ENCODE measurements at places on chromosomes 12 and 14.

- no peak for DNase-seq
Measured at GRCh38 chr12:131007031-131007739, 53.5 kb downstream of the ADGRD1 start.

DNA sequence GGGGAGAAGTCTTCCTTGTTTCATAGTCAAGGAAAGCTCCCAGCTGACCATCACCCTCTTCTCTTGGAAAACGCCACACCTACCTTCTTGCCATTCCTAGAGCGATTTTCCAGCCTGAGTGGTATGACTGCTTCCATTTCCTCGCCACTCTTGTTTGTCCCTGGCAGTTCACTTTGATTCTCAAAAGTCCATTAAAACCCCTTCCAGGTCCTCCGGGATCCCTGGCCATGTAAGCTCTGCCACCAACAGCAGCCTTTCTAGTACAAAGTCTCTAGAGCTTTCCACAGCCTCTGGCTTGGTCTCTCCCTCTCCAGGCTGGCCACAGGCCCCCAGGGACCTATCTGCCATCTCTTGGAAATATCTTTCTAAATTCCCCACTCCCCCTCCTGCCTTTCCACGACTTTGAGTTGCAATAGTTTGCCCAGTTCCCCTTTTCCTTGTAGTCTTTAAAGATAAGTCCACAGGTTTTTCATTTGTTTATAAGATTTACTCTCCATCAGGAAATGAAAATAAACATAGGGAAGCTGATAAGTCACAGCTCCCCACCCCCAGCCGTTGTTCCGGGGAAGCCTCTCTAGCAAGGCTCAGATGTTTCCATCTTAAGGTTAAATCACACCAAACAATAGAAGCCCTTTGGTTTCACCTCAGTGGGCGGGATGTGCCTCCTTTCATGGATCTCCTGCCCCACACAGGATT lies 42.9 kb upstream of the SINHCAF start:
- no peak for DNase-seq

- DNase-seq = no peak
Measured at GRCh38 chr12:45503899-45504298, 225.6 kb upstream of the ARID2 start.

DNA sequence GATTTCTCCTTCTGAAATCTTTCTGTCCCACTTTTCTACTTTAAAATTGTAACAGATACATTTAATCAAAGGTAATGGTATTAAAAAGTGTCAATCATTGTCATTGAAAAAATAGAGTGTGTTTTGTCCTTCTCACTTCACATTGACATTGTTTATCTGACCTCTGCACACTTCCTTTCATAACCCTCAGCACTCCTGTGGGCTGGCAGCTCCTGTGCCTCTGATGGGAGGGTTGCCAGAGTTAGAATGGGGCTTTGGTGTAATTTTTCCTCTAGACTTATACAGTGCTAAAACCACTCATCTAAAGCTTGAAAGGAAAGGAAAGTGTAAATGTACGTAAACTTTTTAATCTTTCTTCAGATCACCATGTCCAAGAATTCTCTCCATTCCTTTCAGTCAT lies 23.7 kb downstream of the KCNA1 start:
- DNase-seq = no peak
